ENCODE measurements at places on chromosomes 1 and 21. TPM values are rescaled to one million over a fixed set of nuclear protein-coding genes. Genes with fewer than 3 reads are reported as not detected.

The PAPPA2 gene
- total RNA-seq = 0.86 TPM

The TIE1 gene
- 0.95 TPM for total RNA-seq

The CCDC30 gene
- 3.9 TPM for total RNA-seq

The KLF17 gene
- not detected for total RNA-seq

The AIM2 gene
- total RNA-seq = 2.6 TPM

The NCAM2 gene
- total RNA-seq = 0.69 TPM
